ENCODE measurements at places on chromosomes 6 and 20.

DNA sequence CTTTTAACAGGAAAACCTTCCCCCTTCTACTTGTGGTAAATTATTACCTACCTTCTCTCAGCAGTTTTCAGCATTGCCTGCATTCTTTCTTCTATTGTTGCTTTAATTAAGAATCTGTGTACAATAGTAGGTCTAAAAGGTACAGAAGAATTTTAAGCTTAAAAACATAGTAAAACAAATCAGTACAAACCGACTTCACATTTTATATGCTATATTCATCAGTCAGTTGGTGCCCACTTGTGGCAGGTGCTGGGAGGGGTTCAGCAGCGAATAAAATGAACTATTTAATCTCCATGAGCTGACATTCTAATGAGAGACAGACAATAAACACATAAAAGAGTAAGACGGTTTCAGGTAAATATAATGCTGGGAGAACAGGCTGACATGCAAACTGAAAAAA, 73.4 kb upstream of the FBXO30 start:
- no peak for DNase-seq

DNA sequence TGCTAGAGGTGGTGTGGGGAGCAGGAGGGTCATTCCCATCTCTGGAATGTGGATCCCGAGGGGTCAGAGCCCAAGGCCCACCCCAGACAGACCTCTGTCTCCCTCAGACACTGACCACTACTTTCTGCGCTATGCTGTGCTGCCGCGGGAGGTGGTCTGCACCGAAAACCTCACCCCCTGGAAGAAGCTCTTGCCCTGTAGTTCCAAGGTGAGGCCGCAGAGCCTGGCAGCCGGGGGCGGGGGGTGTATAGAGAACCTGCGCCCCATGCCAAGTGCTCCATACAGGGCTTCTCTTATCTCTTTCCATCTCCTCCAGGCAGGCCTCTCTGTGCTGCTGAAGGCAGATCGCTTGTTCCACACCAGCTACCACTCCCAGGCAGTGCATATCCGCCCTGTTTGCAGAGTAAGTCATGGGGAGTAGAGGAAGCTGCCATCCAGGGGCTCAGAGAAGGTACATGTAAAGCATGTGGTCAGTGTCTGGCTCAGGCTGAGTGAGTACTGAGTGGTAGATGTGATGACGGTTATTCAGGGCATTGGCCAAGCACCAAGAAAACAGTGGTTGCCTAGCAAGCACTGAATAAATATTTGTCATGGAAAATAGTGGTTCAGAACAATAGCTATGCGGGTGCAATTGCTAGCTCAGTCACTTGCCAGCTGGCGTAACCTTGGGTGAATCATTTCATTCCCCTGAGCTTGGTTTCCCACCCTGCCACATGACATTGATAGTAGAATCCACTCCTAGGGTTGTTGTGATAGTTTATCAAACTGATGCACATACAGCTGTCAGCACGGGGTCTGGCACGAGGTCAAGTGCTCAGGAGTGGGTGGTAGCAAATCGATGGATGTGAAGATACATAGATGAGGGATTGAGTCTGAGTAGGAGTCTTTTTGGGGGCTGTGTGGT, 3.5 kb downstream of the PIGT start:
- DNase-seq = no peak

- no peak for DNase-seq
Measured at GRCh38 chr6:41588111-41588510, 41.9 kb downstream of the FOXP4 start.

GRCh38 chr6:131223416-131223815, 88.1 kb downstream of the AKAP7 start:
- no peak for DNase-seq

GRCh38 chr20:58967652-58968429, 13.2 kb upstream of the NELFCD start:
- DNase-seq = no peak

DNA sequence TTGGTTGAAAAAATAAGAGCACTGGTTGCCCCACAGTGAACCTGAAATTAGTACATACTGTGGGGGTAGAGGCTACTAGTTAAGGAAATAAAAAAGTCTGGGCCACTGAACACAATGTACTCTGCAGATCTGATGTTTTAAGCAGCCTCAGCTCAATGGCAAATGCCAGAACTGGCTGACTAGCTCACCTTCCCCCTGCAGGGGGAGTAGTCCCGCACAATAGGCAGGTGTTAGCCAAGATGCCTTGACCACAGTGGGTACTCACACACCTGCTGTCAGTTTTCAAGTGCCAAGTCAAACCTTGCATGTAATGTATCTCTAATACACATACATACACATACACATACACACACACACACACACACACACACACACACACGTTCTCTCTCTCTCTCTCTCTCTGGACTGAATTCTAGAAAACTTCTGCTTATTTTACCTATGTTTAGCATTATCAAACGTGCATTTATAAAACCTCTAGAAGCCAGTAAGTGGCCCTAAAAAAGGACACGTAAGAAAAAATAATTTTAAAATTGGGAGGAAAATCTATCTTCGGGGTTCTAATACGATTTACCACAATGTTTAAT, 36.1 kb downstream of the GMDS start:
- peak; percentile 15 for DNase-seq

DNA sequence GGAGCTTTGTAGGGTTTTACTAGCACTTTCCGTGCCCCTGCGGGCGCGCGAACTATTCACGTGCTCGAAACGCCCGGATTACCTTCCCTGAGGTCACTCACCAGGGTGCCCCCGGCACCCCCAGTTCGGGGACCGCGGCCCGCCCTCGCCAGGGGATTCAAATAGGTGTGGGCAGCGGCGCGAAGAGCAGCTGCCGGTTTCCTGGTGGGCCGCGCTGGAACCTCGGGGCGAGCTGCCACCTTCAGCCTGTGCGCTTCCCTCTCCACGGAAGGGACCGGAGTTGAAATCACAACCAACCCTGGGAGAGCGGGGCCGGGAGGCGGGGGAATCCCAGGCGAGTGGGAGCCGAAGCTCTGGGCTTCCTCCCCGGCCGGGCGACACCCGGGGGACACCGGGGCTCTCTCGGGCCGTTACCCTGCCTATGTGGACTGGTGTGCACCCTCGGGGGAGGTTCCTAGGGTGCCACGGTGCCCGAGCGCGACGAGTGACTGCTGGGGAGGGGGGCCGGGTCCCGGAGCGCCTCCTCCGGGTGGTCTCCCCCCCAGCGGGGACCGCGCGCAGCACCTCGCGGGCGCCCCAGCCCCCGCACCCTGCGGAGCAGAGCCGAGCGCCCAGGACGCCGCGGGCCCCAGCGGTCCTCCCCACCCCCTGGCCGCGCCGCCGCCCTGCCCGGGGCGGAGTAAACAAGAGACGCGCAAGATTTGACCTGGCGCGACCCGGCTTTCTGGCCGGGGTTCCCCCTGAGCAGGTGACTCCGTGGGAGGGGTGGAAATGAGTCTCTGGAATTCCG, 2.1 kb upstream of the HIVEP2 start:
- DNase-seq = peak; percentile 66

- no peak for DNase-seq
Measured at GRCh38 chr6:23137611-23138010, 568.2 kb downstream of the HDGFL1 start.

- no peak for DNase-seq
Measured at GRCh38 chr20:1324598-1325172, 4.3 kb downstream of the SDCBP2 start.

DNA sequence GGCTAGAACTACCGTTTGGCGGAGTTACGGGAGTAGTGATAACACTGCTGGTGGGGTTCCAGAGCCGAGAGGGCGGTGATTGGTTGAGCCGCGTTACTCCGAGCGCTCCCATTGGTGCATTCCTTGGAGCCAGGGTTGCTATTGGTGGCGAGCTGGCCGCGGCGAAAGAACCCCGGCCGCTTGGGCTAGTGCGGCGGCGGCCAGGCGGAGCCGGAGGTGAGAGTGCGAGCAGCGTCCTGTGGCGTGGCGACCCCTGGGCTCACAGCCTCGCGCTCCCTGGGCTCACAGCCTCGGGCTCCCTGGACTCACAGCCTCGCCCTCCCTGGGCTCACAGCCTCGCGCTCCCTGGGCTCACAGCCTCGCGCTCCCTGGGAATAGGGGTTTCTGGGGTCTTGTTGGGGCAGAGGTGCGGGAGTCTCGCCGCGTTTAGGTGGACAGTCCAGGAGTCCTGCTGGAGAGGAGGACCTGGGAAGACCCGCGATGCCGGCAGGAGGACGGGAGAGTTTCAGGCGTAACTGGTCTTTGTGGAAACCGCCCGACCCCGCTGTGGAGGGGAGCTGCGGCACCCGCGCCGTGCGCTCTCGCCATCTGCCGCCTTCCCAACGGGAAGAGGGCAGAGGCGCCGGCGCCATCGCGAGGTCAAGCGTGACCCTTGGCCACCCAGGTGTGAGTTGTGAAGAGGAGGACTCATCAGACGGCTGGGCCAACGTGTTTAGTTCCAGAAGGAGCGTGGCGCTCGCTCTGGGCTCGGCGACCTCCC, 12.2 kb downstream of the PRDM13 start:
- DNase-seq = no peak

DNA sequence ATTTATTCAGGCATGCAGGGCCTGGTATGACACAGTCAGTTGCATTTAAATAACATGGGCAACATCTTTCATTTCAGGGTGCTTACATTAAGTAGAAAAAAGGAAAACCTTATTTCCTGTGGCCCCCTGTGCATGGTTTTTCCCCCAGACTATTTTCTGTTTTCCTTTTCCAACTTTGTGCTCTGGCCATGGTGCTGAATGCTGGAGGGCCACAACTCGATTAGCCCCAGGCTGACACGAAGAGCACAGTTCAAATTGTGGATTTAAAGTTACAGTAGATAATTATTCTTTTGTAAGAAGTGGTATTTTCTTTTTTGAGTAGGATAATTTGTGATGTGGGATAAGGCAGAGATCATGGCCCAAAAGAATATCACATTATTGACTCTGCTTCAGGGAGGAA, 332.0 kb downstream of the HAO1 start:
- no peak for DNase-seq

DNA sequence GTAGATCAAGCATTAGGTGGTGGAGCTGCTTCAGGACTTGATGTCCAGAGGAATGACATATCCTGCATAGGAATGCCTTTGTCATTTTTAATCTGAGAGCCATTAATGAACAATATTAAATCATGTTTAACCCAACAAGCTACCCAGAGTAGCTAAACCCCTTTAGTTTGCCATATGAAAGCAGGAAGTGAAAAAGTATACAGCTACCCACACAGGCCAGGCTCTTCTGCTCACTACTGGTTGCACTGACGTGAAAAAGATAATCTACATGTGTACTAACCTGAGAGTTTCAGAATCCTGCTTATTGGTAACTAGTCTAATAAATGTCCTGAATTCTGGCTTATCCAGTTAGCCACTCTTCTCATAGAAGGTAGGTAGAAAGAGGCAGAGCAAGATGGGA, 19.9 kb downstream of the GLYATL3 start:
- no peak for DNase-seq

GRCh38 chr6:7726416-7727085, 652 bp downstream of the BMP6 start:
- DNase-seq = no peak

All from stimulated activated CD4-positive, alpha-beta T cell treated with anti-CD3 and anti-CD28 coated beads, Interleukin-4, amount 100 ng/mL, for 4 hours (primary cell).